ENCODE measurements at places on chromosomes 4 and X.

- DNase-seq, result no peak
Observed at GRCh38 chr4:173448608-173449379, 49.9 kb upstream of the SCRG1 start.

DNA sequence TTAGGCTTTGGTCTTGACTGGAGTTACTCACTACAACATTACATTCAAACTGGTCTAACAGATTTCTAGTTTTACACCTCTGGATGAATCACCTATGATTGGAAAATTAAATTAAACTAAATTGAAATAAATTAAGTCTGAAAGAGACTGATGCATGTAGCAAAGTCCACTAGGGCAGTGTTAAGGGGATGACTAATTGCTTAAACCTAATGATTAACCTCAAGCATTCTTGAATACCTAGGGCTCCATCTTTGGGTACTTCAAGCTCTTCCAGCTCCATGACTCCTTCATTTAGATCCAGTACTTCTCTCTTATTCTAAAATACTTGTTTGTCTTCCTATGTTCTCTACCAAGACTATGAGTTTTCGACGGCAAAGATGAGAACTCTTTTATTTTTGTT lies 86.8 kb downstream of the SH2D1A start:
- DNase-seq, result no peak

GRCh38 chrX:97876697-97877407 lies 993.1 kb downstream of the RPA4 start:
- DNase-seq, result no peak

DNA sequence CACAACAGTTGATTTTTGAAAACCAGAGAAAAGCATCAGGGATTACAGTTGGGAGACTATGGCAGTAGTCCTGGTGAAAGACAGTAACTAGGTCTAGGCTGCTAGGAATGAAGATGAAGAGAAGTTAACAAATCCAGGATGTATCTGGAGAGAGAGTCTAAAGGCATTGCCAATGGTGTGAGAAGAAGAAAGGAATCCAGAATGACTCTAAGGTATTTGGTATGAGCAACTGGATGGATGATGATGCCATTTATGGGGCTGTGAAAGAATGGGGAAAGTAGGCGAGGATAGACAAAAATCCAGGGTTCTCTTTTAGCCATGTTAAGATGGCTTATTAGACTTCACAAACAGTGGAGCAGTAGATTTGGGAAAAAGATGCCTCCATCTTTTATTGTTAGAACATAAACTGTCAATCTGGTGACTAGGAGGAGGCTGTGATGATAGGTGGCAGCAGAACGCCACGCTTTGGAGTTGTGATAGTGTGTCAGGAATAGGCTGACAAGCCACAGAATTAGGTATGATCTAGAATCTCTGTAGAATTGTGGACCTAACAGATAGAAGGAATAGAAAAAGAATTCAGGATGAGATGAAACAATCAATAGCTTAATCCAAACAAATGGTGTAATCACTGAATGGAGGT lies 27.3 kb upstream of the JADE1 start:
- peak; percentile 11 for DNase-seq

GRCh38 chrX:115233497-115234455 lies at the start of gene LRCH2:
Gene LRCH2 (minus strand): TSS chrX:115234096. CDS start chrX:115234041, 55 bp downstream.
- no peak for DNase-seq

DNA sequence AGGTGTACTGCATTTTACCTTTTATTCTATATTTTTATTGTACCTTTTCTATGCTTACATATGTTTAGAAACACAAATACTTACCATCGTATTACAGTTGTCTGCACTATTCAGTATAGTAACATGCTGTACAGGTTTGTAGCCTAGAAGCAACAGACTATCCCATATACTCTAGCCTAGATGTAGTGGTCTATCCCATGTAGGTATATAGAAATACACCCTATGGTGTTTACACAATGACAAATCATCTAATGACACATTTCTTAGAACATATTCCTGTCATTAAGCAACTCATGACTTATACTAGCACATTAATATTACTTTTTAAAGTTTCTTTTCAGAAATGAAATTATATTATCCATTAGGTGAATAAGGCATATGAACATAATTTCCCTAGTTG lies 111.1 kb upstream of the HPGD start:
- no peak for DNase-seq

GRCh38 chr4:183504930-183505610 lies at the start of gene ING2:
Gene ING2 (plus strand): TSS chr4:183505058. CDS start chr4:183505196, 138 bp downstream.
- peak; percentile 22 for DNase-seq

- DNase-seq, result no peak
Observed at GRCh38 chr4:23312686-23313085, 577.2 kb downstream of the PPARGC1A start.

DNA sequence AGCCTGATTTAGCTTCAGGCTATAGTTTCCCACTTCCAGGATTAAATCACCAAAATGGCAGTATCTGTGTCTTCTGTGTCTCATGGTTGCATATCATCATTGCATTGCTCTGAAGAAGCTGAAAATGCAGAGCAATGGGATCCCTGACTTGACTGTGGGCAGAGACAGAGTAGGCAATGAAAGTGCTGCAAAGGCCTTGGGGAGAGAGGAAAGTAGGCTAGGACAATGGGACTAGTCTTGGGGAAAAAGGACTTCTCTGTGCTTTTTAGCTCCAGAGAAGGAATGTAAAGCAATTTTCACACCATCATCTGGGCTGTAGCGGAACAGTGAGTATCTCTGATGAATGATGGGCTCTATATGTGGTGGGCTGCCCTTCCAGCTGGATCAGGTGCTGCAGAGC lies 202.5 kb downstream of the LDB2 start:
- DNase-seq, result no peak

DNA sequence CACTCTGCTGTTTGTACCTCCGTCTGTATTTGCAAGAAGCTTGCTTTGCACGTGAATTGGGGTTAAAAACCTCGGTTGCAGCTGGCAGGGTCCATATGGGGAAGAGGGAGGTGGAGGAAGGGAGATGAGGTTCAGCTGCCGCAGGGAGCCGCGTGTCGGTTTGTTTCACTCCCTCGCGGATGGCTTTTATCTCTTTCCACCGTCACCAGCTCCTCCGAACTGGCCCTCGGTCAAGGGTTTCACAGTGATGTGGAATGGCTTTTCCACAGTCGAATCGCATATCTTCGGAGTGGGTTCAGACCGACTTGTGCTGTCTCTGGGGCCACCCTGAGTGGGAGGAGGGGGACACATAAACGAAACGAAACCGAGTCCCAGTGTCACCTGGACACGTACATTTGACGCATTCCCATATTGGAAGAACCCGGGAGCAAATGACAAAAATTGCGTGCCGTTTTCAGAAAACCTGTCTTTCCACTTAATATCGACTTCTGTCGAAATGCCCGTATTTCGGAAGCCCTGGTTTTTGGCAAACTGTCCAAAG lies 929 bp downstream of the ZBTB33 start:
- no peak for DNase-seq

DNA sequence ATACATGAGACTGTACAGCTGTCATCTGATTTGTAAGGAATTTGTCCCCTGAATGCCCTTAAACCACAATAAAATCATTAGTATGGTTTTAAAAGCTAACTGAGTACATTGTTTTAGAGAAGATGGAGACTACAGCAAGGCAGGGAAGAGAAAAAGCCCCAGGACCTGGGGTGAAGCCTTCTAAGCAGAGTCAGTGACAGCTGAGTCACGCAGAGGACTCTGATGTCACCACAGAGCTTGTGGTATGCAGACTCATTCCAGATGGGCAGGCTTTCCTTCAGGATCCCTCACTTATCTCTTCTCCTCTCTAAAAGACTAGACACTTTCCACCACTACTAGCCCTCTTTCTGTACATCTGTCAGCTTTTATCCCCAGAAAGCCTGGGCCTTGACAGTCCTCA lies 97.1 kb upstream of the ATOH1 start:
- DNase-seq, result no peak

- no peak for DNase-seq
Observed at GRCh38 chr4:2194496-2194895, 47.4 kb downstream of the HAUS3 start.

GRCh38 chr4:55181010-55182005 lies 55.9 kb upstream of the KDR start:
- no peak for DNase-seq

- no peak for DNase-seq
Observed at GRCh38 chr4:8862800-8863685, 8.6 kb downstream of the HMX1 start.

DNA sequence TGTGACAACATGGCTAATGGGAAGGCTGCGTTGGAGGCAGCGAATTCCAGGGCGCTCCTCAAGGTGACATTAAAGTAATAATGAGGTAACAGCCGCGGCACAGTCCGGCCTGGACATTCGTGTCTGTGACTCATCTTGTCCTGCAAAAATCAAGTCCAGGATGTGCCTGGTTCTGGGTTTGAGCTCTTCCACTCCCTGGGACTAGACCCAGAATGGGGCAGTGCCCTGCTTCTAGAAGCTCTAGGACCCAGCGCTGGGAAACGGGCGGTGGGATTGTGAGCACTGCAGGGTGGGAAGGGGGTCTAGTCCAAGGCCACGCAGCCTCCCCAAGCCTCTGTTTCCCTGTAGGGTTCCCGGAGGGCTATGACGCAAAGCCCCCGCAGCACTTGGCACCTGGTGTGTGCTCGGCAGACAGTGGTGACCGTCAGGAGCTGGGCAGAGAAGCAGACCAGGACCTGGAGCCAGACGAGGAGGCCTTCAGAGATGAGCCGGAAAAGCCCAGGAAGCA lies 34.9 kb downstream of the HMX1 start:
- DNase-seq, result no peak

- no peak for DNase-seq
Observed at GRCh38 chr4:168451744-168452390, 28.4 kb downstream of the DDX60L start.

DNA sequence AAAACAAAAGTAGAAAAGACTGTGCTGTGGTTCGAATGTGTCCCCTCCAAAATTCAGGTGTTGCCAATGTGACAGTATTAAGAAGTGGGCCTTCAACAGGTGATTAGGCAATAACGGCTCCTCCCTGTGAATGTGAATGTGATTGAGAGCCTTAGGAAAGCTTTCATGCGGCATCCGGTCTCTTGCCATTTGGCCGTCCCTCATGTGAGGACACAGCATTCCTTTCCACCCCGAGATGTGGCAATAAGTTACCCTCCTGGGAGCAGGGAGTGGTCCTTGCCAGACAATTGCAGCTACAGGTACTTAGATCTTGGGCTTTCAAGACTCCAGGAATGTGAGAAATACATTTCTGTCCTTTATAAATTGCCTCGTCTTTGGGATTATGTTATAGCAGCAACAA lies 129.3 kb downstream of the CPEB2 start:
- DNase-seq, result no peak

Data from stimulated activated CD4-positive, alpha-beta T cell treated with anti-CD3 and anti-CD28 coated beads, Interleukin-1b, Interleukin-23, amount 100 ng/mL, for 1 hour (primary cell).